Right atrium auricular region (tissue), 2 donors: ENCODE measurements at places on chromosomes 6 and 20. TPM values are rescaled to one million over a fixed set of nuclear protein-coding genes. Genes with fewer than 3 reads are reported as not detected.

The LY6G6C gene
- total RNA-seq = not detected

DNA sequence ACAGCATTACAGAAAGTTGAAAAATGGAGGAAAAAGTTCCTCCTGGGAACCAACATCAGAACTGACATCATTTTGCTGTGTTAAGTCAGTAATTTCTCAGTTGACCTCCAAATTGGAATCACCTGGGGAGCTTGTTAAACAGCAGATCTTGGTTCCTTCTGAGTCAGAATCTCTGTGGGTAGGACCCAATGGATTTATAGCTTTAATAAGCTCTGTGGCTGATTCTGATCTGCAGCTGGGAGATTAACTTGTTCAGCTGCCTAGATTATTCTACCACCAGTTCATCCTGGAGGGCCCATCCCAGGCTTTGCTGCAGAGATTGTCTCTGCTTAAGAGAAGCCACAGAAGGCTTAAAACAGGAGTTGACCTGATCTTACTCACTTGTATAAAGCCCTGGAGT lies 90.7 kb upstream of the POPDC3 start:
- no peak for DNase-seq

DNA sequence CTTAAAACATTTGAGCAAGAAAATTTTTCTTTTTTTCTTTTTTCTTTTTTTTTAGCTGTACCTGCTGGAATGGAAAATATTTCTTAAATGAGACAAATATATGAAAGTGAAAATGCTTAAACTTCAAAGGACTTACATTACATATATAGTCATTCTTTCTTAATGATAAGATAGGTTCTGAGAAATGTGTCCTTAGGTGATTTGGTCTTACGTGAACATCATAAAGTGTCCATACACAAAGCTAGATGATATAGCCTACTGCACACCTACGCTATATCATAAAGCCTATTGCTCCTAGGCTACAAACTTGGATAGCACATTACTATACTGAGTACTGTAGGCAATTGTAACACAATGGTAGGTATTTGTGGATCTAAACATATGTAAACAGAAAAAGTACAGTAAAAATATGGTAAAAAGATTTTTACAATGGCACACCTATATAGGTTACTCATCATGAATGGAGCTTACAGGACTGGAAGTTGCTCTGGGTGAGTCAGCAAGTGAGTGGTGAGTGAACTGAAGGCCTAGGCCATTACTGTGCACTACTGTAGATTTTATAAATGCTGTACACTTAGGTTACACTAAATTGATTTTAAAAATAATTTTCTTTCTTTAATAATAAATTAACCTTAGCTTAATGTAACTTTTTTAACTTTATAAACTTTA lies 54.6 kb downstream of the RPP21 start:
- DNase-seq = no peak

GRCh38 chr6:161111261-161111660 lies 119.7 kb downstream of the MAP3K4 start:
- no peak for DNase-seq

DNA sequence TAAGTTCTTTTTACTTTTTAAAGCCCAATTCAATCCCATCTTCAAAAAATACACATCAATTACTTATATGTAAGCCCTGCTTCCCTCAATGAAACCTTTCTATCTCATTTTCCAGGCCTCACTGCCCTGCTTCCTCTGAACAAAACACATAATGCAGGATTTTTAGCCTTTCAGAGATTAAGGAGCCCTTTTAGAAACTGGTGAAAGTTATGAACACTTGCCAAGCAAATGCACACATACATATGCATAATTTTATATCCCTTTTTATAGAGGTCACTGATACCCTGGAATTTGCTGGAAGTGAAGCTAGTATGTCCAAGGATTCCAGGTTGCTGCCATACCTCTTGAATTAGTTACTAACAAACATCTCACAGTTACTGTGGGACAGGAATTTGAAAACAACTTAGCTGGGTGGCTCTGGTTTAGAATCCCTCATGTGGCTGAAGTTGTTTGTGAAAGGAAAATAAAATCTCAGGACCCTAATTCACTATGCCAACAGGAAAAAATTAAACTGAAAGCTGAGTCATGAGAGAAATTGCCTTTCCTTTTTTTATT lies 75.8 kb downstream of the UBE3D start:
- DNase-seq = no peak
